ENCODE measurements at places on chromosomes 3 and 15.

DNA sequence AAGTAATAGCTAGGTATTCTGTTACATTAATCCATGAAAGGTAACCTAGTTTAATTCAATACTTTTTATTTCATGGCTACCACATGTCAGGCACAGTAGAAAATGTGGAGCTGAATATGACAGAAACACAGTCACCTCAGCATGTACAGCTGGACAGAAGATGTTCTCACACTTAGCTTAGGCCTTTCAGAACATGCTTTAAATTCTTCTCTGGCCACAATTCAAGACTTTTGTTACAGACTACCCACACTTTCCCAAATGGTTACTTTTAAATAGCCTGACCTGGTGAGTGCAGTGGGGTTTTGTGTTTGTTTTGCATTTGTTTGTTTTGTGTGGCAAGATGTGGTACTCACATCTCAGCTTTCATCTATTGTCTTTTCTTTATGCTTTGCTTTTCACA, 1079.5 kb downstream of the IGSF11 start:
- DNase-seq: no peak

GRCh38 chr3:75396316-75396802, 267.8 kb upstream of the FRG2C start:
- no peak for DNase-seq

DNA sequence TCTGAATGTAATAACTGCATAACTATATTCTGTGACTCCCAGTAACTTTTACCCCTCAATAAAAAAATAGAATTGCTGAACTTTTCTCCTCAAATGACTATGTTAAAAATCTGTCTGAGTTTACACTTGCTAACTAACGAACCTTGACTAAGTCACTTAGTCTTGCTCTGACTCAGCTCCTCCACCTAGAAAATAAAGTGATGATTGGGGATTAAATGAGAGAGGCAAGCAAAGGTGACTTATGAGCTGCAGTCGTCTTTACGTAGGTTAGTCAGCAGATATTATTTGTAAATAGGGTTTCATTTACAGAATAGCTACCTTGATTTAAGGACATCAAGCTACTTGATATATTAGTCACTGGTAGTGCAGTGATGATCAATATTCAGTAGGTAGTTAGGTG, 476.9 kb downstream of the MECOM start:
- DNase-seq: no peak

- DNase-seq: peak; percentile 69
These were observed 582 bp upstream of the SLCO3A1 start for GRCh38 chr15:91852741-91853510.

DNA sequence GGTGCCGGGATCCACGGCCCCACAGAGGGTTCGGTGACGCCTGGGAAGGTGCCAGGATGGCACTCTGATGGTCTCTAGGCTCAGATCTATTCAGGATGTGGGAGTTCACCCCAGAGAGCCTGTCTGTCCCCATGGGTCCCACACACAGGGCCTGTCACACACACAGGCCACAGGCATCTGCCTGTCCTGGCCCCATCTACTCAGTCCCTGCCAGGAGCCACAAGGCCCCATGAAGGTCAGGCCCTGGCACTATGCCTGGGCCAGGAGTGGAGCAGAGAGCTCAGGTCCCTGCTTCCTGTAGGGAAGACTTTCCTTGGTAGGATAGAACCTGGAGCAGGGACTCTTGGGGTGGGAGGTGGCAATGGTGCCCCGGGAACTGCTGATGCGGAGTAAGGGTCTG, 49.0 kb upstream of the FURIN start:
- DNase-seq: no peak

DNA sequence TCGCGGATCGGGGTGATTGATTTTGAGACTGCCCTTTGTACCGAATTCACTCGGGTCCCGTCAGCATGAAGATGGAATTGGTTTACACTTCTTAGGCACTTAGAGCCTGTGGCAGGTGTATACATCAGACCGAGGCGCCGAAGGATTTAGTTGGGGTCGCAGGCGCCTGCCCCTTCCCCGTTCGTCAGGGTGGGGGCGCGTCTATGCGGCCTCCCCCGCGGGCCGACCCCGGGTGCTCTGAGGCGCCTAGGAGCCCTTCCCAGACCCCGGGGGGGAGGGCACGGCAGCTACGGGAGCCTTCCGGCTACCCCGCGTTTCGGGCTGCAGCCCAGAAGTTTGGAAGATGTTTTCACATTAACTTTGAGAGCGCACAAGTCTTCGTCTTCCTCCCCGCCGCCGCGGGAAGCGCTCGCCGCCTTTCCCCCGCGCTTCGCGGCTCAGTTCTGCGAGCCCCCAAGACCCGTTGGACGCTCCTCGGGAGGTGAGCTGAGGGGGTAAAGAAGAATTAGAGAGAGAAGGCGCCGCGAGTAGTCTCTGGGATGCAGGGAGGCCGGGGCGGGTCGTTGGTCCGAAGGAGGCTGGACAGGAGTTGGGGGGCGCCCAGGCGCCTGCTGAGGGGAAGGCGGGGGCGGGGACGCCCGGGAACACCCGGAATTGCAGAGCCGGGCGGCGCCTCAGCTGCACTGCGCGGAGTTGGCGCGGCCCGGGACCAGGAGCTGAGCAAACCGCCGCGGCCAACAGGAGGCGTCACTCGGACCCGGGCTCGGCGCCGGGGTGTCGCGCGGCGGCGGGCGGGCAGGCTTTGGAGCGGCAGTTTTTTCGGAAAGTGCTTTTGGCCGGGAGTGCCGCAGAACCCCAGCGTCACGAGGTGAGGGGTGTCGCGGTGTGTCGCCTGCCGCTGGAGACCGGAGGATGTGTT, 780 bp downstream of the TIPARP start:
- peak; percentile 25 for DNase-seq

DNA sequence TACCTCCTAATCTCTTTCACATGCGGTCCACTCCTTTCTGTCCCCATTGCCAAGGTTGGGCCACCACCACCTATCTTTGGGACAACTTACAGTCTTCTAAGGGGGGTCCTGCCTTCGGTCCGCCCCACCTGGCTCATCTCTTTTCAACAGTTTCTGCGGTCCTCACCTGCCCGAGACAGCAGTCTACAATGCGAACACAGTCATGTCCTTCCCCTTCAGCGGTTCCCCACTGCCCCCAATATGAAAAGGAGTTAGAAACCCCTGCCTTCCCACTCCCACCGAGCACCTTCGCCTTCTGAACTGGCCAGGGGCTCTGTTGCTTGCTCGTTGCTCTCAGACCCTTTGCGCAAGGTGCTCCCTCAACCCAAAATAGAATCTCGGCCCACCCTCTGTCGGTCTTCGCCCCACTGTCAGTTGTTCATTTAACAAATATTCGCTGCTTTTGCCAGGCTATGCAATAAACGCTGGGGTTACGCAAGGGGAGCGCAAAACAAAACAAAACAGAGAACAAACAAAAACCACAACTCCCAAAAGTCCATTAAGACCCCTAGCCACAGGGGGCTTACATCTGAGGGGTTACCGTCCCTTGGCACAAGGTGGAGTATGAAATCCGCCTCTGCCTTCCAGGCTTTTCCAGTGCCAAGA, 611 bp upstream of the FANCI start:
- DNase-seq: no peak

DNA sequence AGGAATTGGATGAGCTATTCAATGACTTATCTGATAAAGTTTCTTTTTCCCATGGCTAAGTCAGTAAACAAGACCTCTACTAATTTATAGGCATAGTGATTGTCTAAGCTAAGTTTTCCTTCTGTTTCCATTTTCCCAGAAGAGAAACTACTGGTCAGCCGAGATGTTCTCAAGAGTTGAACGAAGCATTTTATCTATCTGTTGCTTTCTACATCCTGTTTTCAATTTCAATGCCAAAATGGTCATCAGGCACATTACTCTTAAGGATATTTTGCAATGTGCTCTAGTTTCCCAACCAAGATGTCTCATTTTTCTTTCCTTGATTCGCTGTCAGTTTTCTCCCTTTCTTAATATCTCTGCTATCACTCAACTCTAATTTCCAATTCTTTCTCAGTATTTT, 228.7 kb downstream of the MBNL1 start:
- DNase-seq: no peak

GRCh38 chr3:47650294-47650693, 71.6 kb upstream of the CSPG5 start:
- no peak for DNase-seq

Measured in hypothalamus (tissue), 51 donors.